ENCODE measurements at places on chromosomes 3 and 15.

DNA sequence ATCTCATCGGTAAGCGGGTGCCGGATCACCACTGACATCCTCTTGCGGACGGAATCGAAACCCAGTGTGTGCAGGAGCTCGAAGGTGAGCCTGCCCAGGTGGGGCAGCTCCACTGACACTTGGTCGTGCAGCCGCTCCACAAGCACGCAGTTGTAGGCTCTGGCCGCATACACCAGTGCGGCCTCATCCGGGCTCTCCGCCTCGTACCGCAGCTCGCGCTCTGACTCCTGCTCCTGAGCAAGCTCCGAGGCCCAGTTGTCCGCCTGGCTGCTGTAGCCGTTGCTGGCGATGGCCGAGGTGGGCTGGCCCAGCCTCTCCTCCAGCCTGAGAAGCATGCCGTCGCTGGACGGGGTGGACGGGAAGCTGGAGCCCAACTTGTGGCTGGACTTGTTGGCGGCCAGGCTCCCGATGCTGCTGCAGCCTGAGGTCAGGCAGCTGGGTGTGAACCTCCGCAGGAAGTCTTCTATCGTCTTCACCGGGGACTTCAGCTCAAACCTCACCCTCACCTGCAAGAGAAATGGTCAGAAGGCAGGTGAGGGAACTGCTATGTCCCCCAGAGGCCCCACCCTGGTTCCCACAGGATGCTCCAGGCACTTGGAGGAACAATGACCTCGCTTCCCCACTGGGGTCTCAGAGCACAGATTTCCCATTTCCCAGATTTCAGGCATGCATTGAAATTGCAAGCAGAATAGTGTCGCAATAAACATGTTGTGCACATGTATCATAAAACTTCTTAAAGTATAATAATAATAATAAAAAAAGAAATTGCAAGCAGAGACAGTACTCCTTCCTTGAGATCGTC is 149.2 kb downstream of the ATP10A start:
- no peak overlapping the region for H3K27ac ChIP-seq
- H3K27me3 ChIP-seq, result no peaks in the 10 kb centered on the region
- H3K4me3 ChIP-seq, result no peak overlapping the region
- no peaks in the 10 kb centered on the region for H3K4me1 ChIP-seq
- DNase-seq, result no peak

DNA sequence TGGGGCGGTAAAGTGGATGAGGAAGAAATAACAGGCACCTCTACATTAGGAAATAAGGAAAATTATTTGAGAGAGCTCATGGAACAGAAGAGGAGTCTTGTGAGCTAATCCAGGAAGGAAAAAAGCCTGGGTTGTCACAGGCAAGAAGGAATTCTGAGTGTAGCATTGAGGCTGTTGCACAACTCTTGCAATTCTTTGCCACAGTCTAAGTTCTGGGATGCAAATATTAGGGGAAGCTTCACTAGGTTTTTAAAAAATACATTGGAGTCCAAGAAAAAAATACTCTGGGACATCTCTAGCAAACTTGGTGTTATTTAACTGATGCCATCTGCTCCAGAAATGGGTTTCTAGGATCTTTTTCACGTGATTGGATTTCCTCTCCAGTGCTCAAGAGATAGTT is 122.3 kb downstream of the SPATA16 start:
- no peak overlapping the region for H3K4me3 ChIP-seq
- no peak for DNase-seq
- H3K36me3 ChIP-seq, result no peaks in the 10 kb centered on the region
- no peak overlapping the region for H3K27ac ChIP-seq
- no peaks in the 10 kb centered on the region for H3K4me1 ChIP-seq

DNA sequence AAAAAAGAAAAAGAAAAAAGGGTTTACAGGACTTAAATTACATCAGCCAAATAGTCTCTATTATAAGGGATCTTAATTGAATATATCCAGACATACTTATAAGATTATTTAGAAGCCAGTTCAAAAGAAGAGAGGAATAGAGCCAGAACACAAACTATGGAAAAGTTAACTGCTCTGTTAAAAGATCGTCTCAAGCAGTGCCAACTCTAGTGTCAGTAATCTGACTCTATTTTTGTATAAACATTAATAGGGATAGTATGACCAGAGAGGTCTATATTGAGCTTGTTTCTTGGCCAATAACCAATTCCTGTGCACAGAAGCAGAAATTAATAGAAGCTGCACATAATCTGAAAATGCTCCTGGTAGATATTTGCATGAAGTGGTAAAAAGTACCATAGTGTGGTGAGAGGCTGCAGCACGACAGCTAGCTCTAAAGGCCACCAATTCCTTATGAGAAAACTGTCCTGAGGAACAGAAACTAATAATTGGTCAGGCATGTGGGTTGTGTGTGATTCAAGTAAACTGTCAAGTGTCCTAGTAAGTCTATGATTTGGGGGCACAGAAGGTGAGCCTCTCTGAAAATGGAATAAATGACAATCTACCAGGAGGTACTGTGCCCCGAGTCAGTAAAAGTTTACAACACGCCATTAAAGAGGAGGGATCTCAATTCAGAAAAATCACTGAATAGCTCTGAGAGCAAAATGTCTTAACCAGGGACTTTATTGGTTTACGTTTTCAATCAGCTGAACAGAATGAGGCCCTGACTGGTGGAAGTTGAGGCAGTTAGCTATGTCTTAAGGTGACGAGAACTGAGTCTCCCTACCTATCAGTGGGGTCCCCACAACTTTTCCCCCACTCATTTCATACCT is 51.5 kb upstream of the NANOGP8 start:
- H3K27me3 ChIP-seq, result no peaks in the 10 kb centered on the region

- H3K4me1 ChIP-seq, result peaks cover 4% of the 10 kb centered on the region
- 0 out of 2 replicates have a peak, but pooled peaks cover 2% of the 10 kb centered on the region for H3K36me3 ChIP-seq
- no peak for DNase-seq
- H3K27me3 ChIP-seq, result no peaks in the 10 kb centered on the region
These were observed 22.6 kb downstream of the LMCD1 start for GRCh38 chr3:8524249-8524648.

- no peaks in the 10 kb centered on the region for H3K36me3 ChIP-seq
- no peak overlapping the region for H3K27ac ChIP-seq
- no peak for DNase-seq
- 0 out of 2 replicates have a peak, but pooled peaks cover 2% of the 10 kb centered on the region for H3K4me1 ChIP-seq
- no peak overlapping the region for H3K4me3 ChIP-seq
- H3K27me3 ChIP-seq, result no peaks in the 10 kb centered on the region
These were observed 5.9 kb upstream of the NGRN start for GRCh38 chr15:90259524-90259923.

DNA sequence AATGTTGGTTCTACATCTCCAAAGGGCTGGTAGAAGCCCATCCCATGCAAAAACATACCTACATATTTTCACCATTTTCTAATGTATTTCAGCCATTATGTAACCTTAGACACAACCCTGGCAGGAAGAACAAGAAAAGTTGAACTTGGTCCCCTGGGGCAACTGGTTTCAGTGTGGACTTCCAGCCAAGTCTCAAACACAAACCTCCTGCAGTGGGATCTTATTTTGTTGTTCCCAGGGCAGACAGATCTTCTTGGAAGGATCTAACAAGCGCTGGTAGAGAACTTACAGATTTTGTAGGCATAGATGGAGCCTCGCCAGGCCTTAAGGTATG is 96.3 kb downstream of the ADAMTS17 start:
- no peaks in the 10 kb centered on the region for H3K4me1 ChIP-seq
- no peaks in the 10 kb centered on the region for H3K27me3 ChIP-seq
- no peak for DNase-seq
- no peak overlapping the region for H3K27ac ChIP-seq
- no peaks in the 10 kb centered on the region for H3K36me3 ChIP-seq
- H3K4me3 ChIP-seq, result no peak overlapping the region
